AG04450 (cell line): ENCODE measurements at places on chromosomes 2 and 18. TPM values are rescaled to one million over a fixed set of nuclear protein-coding genes. Genes with fewer than 3 reads are reported as not detected.

- DNase-seq: no peak
Observed at GRCh38 chr18:74241426-74241825, 50.3 kb downstream of the CYB5A start.

DNA sequence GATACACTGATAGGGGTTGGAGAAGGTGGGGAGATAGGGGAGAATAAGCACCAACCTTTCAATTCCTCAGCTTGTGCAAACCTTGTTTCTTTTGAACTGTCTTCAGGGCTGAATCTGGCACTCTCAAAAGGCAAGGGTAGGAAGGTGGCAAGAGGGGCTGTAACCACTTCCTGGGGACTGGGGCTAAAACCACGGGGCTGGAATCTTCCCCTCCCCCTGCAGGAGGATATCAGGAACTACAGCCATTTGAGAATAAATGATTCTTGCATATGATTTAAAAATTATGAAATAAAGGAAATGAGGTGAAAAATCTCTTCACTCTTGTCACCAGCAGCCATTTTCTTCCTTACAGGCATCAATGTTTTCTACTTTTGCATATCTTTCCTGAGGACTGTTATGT is 50.8 kb downstream of the ATOH8 start:
- no peak for DNase-seq

DNA sequence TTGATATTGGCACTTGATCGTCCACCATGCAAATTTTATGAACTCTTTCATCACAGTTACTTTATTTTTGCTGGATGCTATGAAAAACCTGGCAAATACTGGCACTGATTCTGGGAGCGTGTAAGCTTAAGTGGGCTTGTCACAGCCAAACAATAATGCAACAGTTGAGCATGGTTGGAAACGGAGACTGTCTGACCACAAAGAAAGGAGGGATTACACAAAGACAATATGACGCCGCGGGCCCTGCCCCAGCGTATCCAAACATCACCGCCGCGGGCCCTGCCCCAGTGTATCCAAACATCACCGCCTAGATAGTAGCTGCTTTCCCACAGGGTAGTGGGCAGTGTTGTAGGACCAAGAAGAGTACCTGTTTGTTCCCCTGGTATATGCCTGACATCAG is 135.9 kb downstream of the PRPF40A start:
- DNase-seq: no peak

DNA sequence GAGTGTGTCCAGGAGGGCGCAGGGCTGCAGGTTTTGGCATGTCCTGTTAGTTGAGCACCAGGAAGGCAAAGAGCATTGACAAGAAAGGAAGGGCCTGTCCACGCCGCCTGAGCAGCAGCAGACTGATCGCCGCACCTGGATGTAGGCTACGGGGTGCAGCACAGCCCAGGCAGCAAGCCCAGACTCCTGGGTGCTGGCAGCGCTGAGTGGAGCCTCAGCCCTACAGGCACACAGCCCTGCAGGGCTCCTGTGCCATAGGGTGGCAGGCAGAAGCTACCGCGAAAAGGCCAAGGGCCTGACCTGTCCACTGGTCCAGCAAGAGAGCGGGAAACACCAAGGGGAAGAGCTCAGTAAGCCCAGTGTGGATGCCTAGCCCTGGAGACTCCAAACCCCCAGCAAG is 198.0 kb downstream of the HDAC4 start:
- no peak for DNase-seq

GRCh38 chr2:28994679-28995078 is 13.6 kb downstream of the TOGARAM2 start:
- no peak for DNase-seq

GRCh38 chr2:128500138-128500800 is 181.6 kb upstream of the HS6ST1 start:
- DNase-seq: no peak

GRCh38 chr18:23021623-23022022 is 88.5 kb downstream of the RBBP8 start:
- no peak for DNase-seq

GRCh38 chr2:31090188-31090587 is 48.1 kb downstream of the GALNT14 start:
- no peak for DNase-seq

Gene TTC39C
- 18.6 and 24.3 TPM in 2 replicates for polyA plus RNA-seq

GRCh38 chr2:48874282-48874681 is 118.8 kb upstream of the LHCGR start:
- DNase-seq: no peak

DNA sequence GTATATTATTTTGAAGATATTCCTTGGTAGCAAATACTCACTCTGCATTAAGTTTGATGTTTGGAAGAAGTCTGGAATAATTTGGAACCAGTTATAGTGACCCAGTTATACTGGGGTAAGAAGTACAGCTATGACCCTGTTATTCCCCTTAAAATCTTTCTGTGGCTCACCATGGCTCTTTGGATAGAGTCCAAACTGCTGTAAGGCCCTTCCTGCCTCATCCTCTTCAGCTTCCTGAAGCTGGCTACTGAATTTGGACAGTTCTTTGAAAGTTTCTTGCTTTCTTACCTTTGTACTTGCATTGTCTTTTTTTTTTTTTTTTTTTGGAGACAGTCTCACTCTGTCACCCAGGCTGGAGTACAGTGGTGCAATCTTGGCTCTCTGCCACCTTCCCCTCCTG is 85.6 kb downstream of the ABI2 start:
- DNase-seq: no peak

Gene RND3
- 533 and 627 TPM in 2 replicates for polyA plus RNA-seq

Gene OR6B2
- polyA plus RNA-seq: not detected in 2 replicates

Gene PSMA8
- not detected in 2 replicates for polyA plus RNA-seq

Gene ARHGAP25
- polyA plus RNA-seq: 0.38 and 0.55 TPM in 2 replicates

Gene LYG2
- polyA plus RNA-seq: not detected in 2 replicates

- no peak for DNase-seq
Observed at GRCh38 chr2:172461591-172462372, 34.4 kb downstream of the ITGA6 start.

DNA sequence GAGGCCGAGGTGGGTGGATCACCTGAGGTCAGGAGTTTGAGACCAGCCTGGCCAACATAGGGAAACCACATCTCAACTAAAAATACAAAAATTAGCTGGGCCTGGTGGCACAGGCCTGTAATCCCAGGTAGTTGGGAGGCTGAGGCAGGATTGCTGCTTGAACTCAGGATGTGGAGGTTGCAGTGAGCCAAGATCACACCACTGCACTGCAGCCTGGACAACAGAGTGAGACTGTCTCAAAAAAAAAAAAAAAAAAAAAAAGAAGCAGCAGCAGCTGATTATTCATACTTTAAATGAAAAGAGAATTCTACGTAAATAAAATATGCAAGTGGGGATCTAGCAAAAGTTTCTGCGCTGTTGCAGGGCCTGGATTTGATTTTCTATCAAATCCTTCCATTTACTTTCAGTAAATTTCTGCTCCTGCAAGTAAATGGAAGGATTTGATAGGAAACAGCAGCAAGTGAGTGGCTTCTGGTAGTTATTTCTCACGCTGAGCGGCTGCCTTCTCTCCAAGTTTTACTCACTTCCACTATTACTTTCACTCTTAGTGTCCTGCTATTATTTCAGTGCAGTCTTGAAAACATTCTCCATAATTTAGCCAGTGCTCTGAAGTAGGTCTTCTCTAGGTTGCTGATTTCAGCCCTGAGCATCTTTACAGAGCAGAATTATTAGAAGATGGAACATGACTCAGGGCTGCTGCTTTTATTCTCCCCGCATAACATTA is 68.4 kb downstream of the SLC16A14 start:
- DNase-seq: no peak

DNA sequence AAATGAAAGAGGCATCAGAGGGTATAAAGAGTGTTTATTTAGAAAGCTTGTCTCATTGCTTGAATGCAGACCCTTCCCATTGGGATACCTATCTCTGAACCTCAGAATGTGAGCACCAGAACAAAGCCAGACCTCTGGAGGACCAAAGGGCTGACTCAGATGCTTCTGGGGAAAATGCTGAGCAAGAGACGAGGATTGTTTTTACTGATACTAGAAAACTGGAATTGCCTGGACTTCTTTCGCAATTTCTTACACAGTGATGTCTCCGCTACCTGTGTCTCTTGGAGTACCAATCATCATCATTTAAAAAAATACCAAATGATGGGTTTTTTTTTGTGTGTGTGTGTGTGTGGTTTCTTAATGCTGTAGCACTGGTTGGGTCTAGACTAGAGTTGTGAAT is 55.6 kb upstream of the CCDC85A start:
- DNase-seq: no peak

- DNase-seq: no peak
Observed at GRCh38 chr2:179313057-179313456, 48.4 kb upstream of the SESTD1 start.

DNA sequence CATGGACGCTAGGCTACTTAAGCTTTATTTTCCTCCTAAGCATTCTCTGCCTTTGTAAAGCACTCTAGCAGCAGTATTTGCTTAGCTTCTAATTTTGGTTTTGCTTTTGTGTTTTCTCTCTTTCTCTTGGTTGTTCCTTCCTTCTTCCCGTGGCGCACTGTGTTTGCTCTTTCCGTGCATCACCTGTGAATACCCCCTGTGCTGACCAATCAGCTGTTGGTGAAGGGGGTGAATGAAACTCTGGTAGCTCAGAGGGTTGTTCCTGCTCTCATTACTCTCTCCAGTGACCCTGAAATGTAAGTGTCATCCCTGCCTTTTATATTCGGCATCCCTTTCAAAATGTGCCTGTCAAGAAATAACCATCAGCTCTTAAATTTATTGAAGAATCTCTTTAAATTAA is 45.5 kb upstream of the TNFRSF11A start:
- DNase-seq: no peak

DNA sequence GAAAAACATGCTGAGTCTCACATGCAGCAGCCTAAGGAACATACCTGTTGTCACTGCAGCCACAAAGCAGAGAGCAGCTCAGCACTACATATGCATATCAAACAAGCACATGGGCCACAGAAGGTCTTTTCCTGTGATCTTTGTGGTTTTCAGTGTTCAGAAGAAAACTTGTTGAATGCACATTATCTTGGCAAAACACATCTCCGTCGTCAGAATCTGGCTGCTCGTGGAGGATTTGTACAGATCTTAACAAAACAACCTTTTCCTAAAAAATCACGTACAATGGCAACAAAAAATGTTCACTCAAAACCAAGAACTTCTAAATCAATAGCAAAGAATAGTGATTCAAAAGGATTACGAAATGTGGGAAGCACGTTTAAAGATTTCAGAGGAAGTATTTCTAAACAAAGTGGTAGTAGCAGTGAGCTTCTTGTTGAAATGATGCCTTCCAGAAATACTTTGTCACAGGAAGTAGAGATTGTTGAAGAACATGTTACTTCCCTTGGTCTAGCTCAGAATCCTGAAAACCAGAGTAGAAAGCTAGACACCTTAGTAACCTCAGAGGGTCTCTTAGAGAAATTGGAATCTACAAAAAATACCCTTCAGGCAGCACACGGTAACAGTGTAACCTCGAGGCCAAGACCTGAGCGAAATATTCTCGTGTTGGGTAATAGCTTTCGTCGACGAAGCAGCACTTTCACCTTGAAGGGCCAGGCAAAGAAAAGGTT is 34.1 kb downstream of the ZNF407 start:
- DNase-seq: peak; percentile 58

Gene VAPA
- polyA plus RNA-seq: 296 and 393 TPM in 2 replicates
